ENCODE measurements at places on chromosomes 3 and 15.
A peak's percentile ranks its signal among the peaks of the same experiment; 100 is the strongest.

GRCh38 chr15:101191242-101191641 is 60.6 kb downstream of the CHSY1 start:
- DNase-seq, result no peak

GRCh38 chr3:182567700-182568099 is 225.6 kb upstream of the ATP11B start:
- DNase-seq, result no peak

- DNase-seq, result no peak
Measured at GRCh38 chr15:41043276-41043951, 72.7 kb downstream of the INO80 start.

DNA sequence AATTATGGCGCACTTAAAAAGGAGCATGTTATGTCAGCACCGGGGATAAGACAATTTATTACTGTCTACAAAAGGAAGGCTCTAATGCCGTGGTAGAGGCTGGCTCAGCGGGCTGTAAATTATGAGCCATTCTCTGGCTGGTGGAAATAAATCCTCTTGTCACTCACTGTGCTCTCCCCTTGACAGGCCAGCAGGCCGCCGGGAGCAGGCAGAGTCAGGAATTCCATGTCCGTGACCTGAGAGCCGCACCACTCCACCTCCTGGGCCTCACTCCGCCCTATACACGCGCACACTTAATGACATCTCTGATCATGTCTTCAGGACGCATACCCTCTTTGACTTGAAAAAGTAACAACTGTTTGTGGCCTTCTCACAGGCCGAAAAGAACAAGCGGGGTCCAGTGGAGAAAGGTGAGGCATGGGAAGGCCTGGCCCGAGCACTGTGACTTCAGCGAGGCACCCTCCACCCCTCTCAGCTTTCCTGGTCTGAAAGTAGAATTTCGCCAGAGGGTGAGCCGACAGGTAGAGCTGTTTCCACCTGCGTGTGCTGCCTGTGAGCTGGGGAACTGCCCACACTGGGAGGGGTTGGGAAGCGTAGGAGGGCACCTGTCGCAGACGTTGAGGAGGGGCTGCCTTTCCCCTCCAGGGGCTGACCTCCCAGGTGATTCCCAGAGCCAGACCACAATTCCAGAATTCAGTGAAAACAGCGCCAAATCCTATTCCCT is 13.2 kb upstream of the PCSK6 start:
- DNase-seq, result no peak

- DNase-seq, result no peak
Measured at GRCh38 chr3:108062051-108062450, 28.8 kb downstream of the CD47 start.

GRCh38 chr3:9942164-9942563 is 8.5 kb downstream of the CRELD1 start:
- no peak for DNase-seq

DNA sequence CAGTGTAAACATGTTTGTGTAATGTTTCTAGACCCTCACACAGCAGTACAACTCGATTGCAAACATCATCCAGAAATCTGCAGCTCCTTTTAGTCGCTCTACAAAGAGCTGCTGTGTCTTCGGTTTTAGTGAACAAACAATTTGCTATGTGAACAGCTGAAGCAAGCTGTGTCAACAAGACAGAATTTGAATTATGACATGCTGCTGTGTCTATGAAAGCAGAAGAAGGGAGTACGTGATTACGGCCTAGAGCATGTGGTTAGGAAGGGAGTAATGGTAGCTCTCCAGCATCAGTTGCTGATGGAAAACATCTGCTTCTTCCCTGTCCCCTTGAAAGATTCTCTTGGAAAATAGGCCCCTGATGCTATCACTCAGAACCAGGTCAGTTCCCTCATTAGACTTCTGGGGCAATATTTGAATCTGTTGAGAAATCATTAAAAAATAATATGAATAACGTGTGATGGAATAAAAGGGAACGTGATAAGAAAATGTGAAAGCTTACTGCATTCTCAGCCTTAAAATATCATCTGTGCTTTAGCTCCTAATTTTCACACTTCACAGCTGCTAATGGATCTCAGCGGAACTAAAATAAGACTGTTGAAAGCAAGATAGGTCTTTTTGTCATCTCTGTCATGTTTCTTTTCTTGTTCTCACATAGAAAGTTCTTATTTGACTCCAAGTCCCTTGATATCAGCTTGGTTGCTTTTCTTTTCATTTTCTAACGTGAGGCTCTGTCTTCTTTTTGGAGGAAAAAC is 891.5 kb downstream of the ROBO2 start:
- DNase-seq, result no peak

DNA sequence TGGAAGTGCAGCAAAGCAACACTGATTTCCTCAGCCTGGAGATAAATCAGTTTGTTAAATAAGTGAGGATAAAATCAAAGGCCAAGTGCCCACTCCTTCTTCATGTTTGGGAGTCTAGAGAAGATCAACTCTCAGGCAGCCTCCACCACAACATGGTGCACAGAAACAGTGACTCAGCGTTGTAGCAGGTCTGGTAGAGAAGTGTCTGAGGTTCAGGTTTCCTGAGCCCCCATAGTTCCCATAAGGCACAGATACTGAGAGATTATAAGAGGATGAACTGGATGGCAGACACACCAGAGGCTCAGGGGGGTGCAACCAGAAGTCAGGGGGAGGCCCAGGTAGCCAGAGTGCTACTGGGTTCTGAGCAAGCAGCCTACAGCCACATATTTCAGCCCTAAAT is 166.7 kb downstream of the FRMD5 start:
- no peak for DNase-seq

DNA sequence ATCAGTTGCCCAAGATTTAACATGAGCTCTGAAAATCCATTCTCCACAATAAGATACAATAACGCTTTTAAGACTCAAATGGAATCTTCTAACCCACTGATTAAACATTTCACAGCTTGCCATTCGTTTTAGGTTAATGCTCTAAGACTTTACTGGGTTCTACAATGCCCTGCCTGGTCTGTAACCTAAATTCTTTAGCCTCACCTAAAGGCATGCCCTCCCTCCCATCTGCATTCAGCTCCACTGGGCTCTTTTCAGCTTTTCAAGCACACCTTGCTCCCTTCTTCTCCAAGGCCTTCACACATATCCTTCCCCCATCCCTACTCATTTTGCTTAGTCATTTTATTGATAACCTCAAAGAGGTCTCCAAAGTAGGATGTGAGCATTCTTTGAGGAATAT is 290.9 kb downstream of the LSAMP start:
- DNase-seq, result no peak

DNA sequence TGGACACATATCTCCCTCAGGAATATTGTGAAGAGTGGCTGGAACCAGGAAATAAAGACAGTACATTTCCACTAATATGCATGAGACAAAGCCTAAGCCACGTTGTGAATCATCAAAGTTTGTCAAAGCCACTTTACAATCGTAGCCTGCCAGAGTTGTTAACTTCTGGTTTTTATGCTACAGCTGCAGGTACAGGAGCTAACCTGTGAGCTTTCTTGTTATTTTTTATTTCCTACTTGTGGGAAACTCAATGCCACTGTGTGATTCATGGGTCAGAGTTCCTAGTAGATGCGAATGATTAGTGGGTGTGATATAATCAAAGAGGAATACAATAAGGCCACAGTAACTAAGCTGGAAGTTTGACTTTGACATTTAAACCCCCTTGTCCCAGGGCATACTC is 44.4 kb upstream of the TEX9 start:
- DNase-seq, result no peak

DNA sequence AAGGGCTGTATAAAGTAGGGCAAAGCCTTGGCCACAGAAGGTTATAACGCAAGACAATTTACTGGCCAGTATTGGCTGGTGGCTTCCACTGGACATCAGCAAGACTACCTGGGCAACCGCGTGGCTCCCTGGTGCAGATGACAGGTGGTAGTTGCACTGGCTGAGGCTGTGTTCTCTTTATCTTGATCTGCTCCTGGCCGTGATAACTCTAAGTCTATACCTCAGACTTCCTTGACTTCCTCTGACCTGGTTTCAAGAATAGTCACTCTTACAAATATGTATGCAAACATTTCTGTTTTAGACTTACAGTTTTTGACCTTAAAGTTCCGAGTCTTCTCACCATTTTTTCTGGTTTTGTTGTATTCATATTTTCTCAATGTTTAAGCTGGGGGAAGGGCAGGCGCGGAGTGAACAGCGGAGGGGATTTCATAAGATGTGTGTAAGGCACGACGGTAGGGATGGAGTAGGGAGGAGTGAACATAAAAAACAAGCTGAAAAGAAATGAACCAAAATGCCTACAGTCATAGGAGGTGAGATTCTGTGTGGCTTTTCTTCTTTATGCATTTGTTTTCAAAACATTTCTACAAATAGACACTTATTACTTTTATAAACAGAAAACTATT is 15.2 kb upstream of the TMEM212 start:
- no peak for DNase-seq

GRCh38 chr3:157527131-157527881 is 24.1 kb upstream of the VEPH1 start:
- DNase-seq, result no peak

DNA sequence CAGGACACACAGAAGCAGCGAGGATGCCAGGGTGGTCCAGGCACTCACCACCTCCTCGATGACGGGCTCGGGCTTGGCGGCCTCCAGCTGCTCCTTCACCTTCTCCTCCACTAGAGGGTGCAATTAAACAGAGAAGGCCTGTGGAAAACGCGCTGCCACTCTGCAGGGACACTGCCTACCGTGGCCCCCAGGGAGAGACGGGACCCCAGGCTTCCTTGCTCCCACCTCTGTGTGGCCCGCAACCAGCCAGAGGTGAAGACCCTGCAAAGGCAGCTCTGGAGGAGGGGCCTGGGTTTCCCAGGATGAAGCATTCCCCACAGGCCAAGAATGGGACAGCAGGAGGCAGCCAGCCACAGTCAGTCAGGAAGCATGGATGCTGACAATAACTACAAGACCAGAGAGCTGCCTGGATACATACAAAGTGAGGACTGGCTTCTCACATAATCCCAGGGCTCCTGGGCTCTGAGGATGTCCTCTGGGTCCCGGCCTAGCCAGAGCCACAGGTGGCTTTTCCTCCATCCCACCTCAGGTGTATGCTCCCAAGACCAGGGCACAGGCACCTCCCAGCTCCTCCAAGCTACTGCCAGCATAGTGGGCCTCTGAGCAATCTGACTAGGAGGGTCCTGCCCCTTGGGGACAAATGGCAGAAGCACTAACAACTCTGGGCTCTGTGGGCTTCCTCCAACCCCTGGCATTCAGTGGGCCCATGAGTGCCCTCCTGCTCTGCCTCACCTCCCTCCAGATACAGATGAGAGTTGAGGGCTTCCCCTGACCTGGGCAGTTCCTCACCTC is 46.2 kb downstream of the PTH1R start:
- no peak for DNase-seq

DNA sequence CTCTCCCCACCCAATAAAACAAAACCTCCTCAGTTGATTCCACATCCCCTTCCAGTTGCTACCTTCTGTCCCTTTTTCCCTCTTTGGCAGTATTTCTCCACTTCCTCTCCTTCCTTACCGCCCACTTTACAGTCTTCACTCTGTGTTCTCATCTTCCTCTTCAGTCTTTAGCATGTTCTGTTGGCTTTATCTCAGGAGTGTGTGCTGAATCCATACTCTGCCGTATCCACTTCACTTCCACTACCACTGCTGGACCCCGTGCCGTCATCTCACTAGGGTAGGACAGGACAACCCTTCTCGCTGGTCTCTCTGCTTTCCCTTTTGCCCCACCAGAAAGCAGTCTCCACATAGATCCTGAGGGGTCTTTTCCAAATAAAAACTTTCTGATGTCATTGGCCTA is 74.3 kb downstream of the FNDC3B start:
- DNase-seq, result no peak

DNA sequence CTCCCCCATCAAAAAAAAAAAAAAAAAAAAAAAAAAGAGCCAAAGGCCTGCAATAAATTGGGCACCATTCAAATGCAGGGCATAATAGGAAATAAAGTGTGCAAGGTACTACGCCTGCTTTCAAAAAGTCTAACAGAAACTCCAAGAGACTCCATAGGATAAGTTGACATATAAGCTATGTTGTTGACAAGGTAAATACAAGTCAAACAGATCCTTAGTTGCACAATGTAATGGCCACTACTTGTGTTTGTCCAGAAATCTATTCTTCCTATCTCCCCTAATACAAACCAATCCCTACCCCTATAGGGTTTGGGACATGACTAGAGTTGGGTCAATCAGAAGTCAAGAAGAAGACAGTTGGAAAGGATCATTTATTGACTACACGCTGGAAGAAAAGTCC is 16.0 kb downstream of the MAP4 start:
- no peak for DNase-seq

DNA sequence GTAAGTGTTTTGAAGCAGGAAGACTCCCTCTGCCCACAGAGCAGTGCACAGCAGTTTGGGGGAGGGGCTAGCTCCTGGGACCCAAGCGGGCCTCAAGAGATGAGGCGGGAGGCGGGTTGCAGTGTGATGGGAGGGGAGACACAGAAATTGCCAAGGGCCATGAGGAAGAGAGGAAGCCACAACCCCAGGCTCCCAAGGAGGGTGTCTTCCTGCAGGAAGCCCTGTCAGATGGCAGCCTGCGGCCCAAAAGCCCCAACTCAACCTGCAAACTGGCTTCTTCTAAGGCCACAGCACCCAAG is 7.3 kb upstream of the ISLR2 start:
- no peak for DNase-seq

- DNase-seq, result no peak
Measured at GRCh38 chr3:45574067-45574494, 20.5 kb upstream of the LIMD1 start.

DNA sequence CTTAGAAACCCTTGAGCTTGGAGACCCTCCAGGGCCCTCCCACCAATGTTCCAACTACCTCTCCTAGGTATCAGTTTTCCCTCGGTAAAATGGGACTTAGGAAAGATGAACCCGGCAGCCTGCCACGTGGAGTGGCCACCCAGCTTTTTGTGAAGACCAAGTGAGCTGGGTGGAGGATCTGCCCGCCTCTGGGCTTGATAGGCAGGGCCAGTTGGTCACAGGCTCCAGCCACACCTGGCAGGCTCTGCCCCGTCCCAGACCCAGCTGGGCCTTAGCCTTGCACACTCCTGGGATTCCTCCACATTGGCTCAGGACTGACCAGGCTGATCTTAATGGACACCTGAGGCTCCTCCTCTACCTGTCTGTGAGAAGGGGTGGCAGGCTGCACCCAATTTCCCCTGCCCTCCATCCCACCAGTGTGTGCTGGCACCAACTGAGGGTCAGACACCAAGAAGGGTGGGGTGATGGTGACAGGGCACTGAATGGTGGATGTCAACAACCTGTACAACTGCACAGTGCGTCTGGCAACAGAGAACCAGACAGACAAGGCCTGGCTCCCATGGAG is 761 bp upstream of the GRIP2 start:
- DNase-seq, result no peak

GRCh38 chr15:44662478-44663409 is 718 bp downstream of the SPG11 start:
- DNase-seq, result peak; percentile 75

GRCh38 chr15:59245559-59245958 is 38.9 kb downstream of the LDHAL6B start:
- DNase-seq, result no peak

GRCh38 chr15:83285284-83285978 is 967 bp upstream of the BNC1 start:
- DNase-seq, result no peak

DNA sequence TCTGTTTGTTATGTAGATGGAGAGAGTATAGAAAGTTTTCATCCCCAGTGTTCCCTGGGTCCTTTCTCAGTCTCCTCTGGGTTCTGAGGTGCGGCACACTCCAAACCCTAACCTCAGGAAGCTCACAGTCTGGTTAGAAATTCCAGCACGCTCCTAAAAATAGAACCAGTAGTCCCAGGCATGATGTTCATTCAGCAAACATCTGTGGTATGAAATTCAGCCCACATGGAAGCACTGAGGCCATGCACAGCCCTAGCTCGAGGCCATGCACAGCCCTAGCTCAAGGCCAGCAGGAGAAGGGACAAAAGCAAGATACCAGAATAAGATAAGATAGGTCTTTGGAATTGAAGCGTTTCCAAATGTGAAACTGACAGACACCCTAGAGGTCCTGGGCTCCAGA is 82.3 kb upstream of the OXTR start:
- no peak for DNase-seq

All from activated T-helper 9 cell treated with anti-CD3 and anti-CD28 coated beads, Interleukin-2, amount 50 U/mL, for 16 hours (primary cell).